ENCODE measurements at places on chromosomes 6 and 20. TPM values are rescaled to one million over a fixed set of nuclear protein-coding genes. Genes with fewer than 3 reads are reported as not detected.

Gene MPIG6B
- not detected for total RNA-seq

DNA sequence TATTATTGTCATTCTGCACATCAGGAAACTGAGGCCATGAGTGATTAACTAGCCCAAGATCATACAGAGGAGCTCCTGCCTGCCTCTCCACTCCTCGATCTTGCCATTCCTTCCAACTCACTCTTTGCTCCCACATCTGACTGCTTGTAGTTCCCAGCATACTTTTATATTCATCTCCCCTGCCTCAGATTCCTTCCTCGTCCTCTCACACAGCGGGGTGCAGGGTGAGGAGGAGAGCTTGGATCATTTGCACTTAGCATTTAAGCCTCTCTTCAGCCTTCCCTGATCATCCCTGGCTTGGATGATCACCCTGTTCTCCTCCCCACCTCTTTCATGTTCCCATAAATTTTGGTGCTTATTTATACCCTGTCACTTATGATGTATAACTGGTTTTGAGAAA lies 515.1 kb upstream of the SOX4 start:
- DNase-seq = no peak

Gene MMP24OS
- total RNA-seq = 30.8 TPM

GRCh38 chr20:8535403-8536261 lies 403.6 kb downstream of the PLCB1 start:
- DNase-seq = no peak

- DNase-seq = no peak
Observed at GRCh38 chr20:62567246-62568044, 74.9 kb upstream of the SLCO4A1 start.

Gene OVOL2
- 7.5 TPM for total RNA-seq

- DNase-seq = no peak
Observed at GRCh38 chr20:21175433-21175832, 49.6 kb downstream of the KIZ start.

Gene FRK
- total RNA-seq = 6.2 TPM

GRCh38 chr6:33761922-33762629 lies 15.4 kb upstream of the IP6K3 start:
- peak; percentile 30 for DNase-seq

Gene RPRD1B
- 18.3 TPM for total RNA-seq

DNA sequence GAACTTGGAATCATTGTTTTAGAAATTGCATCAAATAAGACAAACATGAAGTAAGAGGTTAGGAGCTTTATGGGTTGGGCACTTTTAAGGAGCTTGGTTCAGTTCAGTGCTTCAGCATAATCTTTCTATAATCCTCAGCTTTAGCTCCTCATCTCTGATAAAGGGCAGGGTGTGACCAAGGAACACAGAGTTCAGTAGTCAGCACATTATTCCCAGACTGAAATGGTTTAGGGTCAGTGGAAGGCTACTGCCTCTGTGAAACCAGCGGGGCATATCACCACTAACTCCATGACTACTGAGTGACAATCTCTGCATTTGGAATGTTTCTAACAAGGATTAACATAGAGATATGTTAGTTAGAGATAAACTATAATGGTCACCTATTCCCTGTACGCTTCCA lies 36.9 kb downstream of the CRYBG1 start:
- no peak for DNase-seq

- no peak for DNase-seq
Observed at GRCh38 chr6:169529931-169530751, 171.7 kb downstream of the WDR27 start.

DNA sequence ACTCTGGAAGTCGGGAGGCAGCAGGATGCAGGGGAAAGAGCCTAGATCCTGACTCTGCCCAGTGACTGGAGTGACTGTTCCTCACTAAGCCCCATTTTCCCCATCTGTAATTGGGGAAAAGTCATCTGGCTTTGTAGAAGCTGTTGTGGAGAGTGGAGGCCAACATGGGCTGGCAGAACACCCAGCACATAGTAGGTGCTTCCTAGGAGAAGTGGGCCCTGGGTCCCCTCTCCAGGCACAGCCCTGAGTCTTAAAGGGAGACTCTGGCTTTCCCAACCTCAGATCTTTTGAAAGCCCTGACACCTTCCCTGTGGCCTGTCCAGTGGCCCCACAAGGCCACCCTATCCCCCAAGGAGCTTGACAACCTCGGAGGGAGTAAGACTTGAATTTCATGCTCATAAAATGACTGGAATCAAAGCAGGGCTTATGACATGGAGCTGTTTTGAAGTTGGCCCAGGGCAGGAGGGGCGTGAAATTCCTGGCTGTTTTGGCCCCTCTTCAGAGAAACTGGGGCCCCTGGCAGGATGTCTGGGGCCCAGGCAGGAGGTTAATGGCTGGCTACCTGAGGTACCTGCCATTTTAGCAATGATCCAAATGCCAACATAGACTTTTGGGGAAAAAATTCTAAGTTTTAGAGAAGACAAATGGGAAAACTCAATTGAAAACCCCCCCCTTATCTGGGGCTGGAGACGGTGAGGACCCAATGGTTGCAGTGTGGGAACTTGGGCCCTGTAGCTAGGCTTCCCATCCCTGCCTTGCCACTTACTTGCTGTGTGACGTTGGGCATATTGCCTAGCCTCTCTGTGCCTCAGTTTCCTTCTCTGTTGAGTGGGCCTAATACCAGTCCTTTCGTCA lies 51.6 kb downstream of the UBE2V1 start:
- no peak for DNase-seq

GRCh38 chr20:9110365-9110764 lies 41.5 kb downstream of the PLCB4 start:
- DNase-seq = no peak

Gene COL9A1
- not detected for total RNA-seq

GRCh38 chr6:24228681-24229255 lies 102.8 kb downstream of the NRSN1 start:
- DNase-seq = peak; percentile 8

Gene SCUBE3
- total RNA-seq = not detected

Gene MBOAT1
- 8.2 TPM for total RNA-seq

DNA sequence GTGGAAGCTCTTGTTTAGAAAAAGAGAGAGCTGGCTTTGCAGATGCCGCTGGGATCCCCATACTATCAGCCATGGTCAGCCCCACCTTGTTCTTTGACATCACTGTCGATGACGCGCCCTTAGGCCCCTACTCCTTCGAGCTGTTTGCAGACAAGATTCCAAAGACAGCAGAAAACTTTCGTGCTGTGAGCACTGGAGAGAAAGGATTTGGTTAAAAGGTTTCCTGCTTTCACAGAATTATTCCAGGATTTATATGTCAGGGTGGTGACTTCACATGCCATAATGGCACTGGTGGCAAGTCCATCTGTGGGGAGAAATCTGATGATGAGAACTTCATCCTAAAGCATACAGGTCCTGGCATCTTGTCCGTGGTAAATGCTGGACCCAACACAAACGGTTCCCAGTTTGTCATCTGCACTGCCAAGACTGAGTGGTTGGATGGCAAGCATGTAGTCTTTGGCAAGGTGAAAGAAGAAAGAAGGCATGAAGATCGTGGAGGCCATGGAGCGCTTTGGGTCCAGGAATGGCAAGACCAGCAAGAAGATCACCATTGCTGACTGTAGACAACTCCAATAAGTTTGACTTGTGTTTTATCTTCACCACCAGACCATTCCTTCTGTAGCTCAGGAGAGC lies 2.4 kb upstream of the BLCAP start:
- no peak for DNase-seq

Data from mammary epithelial cell (primary cell).